Activated T-helper 1 cell treated with Interleukin-2 at 50 U/mL for 16 hours (primary cell): ENCODE measurements at places on chromosomes 13 and 19.

GRCh38 chr13:102395174-102395573, 6.7 kb downstream of the FGF14 start:
- no peak for DNase-seq

DNA sequence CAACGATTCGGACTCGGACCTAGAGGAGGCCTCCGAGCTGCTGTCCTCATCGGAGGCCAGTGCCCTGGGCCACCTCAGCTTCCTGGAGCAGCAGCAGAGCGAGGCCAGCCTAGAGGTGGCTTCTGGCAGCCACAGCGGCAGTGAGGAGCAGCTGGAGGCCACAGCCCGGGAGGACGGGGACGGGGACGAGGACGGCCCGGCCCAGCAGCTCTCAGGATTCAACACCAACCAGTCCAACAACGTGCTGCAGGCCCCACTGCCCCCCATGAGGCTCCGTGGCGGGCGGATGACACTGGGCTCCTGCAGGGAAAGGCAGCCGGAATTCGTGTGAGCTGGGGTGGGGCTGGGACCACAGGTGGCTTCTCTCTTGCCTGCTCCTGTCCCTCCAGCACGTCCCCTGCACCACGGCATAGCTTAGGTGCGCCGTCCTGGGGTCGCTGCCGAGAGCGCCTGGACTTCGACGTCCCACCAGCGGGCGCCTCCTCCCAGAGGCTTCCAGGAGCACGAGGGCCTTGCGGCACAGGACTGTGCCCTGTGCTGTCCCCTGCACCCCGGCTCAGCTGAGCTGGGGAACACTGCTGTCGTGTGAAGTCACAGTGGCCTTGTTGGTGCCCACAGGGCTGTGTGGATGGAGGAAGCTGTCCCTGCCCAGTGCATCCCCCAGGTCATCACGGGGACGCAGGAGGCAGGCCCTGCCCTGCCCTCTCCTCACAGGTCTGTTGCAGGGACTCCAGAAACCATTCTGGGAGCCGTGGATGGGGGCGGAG, 9.3 kb downstream of the POLR2E start:
- DNase-seq: no peak

- no peak for DNase-seq
These were observed 4.5 kb upstream of the OVOL3 start for GRCh38 chr19:36106441-36106840.

DNA sequence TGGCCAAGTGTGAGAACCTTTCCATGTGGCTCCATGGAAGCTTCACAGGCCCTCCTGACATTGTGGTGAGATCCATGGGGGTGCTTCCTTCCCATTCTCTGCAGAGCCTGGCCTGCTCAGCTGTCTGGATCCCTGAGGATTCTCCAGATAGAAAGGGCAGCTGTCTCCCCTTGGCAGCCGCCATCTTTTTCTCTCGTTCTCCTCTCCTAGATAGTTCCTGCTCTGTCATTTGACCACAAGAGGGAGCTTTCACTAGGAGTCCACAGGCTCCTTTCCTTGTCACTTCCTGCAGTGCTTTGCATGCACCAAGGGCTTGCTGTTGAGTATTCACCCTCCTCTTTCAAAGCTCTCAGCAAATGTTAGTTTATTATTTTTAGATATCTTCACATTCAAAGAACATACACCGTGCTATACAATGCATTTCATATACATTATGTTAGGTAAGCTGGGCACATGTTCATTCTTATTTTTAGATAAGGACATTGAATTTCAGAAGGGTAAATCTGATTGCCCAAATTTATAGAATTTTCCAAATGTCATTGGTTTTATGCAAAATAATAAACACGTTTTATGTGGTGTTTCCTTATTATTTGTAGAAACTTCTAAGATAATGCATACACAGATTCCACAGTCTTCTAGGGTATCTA, 133.2 kb downstream of the FRY start:
- no peak for DNase-seq

DNA sequence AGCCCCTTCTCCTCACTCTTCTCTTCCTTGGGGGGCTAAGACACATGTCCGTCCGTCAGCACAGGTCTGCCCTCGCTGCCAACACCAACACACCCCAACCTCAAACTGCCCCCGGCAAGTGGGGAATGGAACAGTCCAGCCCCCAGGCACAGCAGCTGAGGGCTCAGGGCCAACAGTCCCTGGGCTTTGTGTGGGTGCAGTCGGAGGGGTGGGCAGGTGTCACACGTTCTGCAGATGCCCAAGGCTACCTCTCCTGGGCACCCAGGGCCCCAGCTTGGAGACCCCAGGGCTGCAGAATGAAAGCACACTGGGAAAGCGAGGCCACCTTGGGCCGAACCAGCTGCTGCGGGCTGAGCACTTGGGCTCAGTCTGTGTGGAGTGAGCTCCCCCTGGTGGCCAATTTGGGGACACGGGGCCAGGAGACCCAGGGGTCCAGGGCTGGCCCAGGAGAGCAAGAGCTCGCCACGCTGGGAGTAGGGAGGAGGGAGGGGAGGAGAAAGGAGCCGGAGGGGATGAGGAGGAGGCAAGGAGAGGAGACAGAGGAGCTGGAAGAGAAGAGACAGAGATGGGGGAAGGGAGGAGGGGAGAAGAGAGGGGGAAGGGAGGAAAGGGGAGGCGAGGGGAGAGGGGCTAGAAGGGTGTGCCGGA, 14.0 kb upstream of the ATP8B3 start:
- DNase-seq: peak; percentile 61

GRCh38 chr13:49607761-49608160, 20.5 kb upstream of the ARL11 start:
- DNase-seq: no peak

DNA sequence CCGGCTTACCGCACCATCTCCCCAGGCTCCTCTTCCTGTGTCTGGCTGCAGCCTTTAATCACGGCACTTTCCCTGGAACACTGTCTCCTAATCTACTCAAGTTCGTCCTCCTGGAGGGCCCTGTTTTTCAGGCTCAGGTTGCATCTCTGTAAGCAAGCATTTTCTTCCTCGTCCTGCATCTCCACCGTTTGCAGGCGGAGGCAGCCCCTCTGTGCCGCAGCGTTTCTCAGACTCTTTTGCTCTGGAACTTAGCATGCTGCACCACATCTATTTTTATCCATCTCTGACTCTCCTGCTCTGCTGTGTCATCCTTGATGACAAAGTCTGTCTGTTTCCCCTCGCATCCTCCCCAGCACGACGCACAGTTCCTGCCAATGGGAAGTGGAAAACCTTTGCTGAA, 117.5 kb downstream of the ATP8A2 start:
- no peak for DNase-seq

GRCh38 chr13:100512422-100512821, 76.2 kb downstream of the GGACT start:
- DNase-seq: no peak

DNA sequence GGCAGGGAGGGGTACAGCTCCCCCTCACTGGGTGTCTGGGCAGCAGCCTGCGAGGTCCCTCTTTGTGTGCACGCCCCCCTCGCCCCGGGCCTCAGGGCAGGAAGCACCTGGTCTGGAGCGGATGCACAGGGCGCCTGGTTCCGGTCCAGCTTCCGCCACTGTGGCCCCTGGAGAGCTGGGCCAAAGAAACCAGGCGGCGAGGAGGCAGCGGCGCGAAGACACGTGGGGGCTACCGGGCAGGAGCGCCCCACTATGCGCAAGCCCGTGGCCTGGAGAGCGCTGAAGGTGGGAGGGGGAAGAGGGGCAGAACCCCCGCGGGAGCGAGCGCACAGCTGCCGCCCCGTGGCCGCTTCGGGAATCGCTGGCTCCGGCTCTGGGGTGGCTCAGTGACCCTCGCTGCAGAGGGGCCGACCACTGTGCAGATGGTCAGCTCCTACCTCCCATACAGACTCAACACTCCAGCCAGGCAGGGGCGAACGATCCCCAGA, 1.7 kb upstream of the LYL1 start:
- peak; percentile 55 for DNase-seq

DNA sequence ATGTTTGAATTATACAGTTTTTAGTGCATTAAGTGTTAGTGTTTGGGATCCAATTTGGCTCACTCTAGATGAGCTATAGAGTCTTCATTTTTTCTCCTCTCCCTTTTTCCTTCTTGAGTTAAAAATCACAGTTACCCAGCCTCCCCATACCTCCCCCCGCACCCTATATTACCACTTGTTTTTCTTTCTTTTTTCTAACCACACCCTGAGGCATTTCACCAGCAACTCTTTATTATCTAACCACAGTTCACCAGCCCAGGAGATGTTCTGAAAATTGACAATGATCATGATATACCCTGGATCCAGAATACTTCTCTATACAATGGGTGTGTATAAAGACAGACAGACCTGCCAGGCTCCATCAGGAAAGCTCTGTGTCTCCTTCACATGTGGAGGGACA, 86.5 kb upstream of the UBL3 start:
- DNase-seq: no peak

- no peak for DNase-seq
These were observed 777.9 kb downstream of the DACH1 start for GRCh38 chr13:71089056-71089455.

GRCh38 chr19:2454962-2455850, 1.6 kb downstream of the LMNB2 start:
- no peak for DNase-seq
